ENCODE measurements at places on chromosomes 16 and 17. TPM values are rescaled to one million over a fixed set of nuclear protein-coding genes. Genes with fewer than 3 reads are reported as not detected.

GRCh38 chr17:16439811-16440351, 24.5 kb downstream of the TRPV2 start:
- DNase-seq = no peak

DNA sequence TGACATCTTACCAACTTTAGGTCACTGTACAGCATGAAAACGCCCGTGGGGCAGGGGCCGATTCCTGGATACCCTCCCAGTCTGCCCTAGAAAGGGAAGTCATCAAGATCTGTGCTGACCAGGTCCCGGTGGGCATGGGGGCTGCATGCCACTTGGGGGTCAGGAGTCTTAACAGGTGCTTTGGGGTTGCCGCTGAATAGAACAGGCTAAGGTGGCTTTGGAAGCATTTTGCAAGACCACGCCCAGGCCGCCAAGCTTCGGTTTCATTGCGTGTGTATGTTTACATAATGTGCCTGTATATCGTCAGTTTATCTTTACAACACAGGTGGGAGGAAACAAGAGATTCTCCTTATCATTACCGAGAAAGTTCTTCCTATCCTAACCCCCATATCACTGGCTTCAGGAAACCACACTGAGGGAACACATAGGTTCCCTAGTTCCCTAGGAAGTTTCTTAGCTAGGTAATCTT, 13.3 kb upstream of the USP36 start:
- DNase-seq = no peak

GRCh38 chr17:82931699-82932517, 92.1 kb upstream of the ZNF750 start:
- peak; percentile 2 for DNase-seq

GRCh38 chr16:70453117-70453891, 1.1 kb upstream of the FCSK start:
- DNase-seq = no peak

DNA sequence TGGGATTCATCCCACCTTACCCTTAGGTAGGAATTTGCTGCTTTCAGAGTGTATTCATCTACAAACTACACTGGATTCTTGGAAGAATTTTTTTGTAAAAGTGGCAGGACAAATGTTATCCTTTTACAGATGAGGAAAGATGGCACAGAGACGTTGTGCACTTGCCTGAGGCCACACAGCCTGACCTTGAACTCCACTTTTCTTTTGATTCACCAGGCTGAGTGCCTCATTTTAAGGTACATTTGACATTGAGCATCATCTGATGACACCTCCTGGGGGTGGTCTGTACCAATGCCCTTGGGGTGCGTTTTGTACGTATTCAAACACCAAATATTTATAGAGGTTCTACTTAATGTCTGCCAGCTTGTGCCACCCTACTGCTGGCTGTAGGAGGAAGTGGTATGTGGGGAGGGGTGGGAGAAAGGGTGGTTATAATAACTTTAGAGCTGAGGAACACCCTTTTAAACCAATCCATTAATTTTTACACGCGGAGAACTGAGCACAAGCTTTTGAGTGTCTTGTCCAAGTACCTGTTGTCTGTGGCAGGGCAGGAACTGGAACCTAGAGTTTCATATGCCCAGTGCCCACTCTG, 29.1 kb downstream of the HS3ST3B1 start:
- no peak for DNase-seq

DNA sequence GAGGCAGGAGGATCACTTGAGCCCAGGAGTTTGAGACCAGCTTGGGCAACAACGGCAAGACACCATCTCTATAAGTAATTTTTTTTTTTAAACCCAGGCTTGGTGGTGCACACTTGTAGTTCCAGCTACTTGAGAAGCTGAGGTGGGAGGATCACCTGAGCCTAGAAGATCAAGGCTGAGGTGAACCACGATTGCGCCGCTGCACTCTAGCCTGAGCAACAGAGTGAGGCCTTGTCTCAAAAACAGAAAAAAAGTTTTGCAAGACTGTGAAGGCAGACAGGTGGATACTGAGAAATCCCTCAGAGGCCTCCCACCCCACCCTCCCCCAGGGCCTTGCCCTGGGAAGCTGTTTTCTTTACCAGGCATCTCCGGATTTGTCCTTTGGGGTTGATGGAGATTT, 125.4 kb downstream of the MGAT5B start:
- no peak for DNase-seq

DNA sequence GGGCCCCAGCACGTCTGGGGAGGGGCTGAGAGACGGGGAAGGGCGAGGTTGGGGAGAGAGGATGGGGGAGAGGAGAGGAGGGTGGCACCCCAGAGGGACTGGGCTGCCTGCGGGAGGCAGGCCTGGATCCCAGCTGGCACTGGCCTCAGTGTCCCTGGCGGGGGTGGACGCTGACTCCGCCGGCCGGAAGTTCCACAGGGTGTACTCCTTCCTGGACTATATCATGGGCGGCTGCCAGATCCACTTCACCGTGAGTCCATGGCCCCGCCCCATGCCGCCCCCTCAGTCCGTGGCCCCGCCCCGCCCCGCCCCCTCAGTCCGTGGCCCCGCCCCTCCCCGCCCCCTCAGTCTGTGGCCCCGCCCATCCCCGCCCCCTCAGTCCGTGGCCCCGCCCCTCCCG, 11.3 kb downstream of the CPNE7 start:
- no peak for DNase-seq

PGS1 gene
- total RNA-seq = 51.4 TPM

Data from WTC11 (cell line).